ENCODE measurements at places on chromosomes 1 and 21.
A peak's percentile ranks its signal among the peaks of the same experiment; 100 is the strongest.

DNA sequence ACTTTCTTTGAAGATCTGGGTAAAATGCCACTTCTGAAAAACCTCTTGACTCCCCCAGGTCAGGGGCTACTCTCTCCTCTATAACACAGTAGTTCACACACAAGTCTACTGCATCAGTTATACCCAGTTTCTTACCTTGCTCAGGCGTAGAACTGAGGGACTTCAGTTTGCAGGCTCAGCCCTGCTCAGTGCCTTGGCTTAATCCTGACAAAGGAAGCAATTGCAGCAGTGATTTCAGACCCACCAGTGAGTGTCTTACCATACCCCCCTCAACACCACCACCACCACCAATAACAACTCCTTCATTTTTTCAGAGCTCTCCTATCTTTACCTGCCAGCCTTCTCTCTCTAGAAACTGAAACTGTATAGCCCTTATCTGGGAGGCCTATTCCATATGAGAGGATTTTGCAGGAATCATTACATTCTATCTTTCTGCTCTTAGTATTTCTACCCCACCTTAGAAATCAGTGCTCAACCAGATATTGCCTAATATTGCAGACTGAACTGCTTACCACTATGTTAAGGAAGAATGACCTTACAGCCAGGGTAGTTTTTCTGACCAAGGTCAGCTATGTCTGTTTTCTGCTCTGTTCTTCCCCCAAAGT, 105.5 kb upstream of the S1PR1 start:
- no peak for DNase-seq

DNA sequence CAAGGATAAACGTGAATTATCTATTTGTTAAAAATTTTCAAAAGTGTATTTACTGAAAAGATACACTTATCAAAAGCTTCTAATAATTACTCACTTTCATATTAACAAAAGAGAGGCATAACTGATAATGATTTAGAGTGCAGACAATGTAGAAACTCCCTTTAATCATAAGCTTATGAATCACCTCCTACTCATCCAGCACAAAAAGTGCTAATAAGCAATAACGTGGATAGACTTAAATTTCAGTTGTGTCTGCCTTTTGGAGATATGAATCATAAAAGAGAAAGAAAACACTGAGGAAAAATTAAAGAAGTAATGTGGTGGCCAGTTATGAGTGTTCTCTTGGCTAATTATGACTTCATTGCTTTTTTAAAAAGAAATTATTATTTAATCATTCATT, 827.6 kb upstream of the B3GALT2 start:
- no peak for DNase-seq

- DNase-seq = no peak
These were observed 162.5 kb upstream of the SYT6 start for GRCh38 chr1:114316204-114316603.

DNA sequence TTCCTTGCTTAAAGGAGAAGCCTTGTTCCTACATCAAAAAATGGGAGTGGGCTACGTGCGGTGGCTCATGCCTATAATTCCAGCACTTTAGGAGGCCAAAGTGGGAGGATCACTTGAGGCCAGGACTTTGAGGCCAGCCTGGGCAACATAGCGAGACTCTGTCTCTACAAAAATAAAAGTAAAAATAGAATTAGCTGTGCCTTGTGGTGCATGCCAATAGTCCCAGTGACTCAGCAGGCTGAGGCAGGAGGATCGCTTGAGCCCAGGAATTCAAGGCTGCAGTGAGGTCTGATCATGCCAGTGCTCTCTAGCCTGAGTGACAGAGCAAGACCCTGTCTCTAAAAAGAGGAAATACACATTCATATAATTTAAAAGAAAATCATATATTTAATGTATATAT, 127.1 kb downstream of the C1orf21 start:
- DNase-seq = no peak

GRCh38 chr1:200965111-200965805, 58.3 kb downstream of the KIF21B start:
- no peak for DNase-seq

DNA sequence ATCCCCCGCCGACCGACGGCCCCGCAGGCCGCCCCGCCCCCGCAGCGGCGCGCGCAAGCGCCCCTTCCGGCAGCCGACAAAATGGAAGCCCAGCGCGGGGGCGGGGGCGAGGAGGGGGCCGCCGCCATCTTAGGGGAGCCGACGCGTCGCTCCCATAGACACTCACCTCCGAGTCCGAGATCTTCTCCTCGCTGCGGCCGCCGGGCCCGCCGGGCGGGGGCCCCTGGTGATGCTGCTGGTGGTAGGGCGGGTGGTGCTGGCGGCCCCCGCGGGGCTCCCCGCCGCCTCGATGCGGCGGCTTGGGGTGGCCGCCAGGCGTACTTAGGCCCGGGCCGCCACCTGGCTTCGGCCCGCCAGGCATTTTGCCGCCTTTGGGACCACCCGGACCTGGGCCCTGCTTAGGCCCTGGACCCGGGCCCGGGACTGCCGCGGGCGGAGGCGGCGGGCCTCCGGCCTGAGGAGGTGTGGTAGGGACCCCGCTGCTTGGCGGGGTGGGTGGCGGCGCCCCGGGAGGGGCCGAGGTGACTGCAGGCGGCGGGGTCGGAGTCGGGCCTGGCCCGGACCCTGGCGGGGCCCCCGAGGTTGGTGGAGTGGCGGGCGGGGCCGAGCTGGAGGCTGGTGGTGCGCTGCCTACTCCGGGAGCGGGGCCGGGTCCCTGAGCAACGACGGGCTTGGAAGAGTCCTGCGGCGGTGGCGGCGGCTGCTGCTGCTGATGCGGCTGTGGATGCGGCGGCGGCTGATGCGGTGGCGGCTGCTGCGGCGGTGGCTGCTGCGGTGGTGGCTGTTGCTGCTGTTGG, 691 bp downstream of the SFPQ start:
- DNase-seq = peak; percentile 42

DNA sequence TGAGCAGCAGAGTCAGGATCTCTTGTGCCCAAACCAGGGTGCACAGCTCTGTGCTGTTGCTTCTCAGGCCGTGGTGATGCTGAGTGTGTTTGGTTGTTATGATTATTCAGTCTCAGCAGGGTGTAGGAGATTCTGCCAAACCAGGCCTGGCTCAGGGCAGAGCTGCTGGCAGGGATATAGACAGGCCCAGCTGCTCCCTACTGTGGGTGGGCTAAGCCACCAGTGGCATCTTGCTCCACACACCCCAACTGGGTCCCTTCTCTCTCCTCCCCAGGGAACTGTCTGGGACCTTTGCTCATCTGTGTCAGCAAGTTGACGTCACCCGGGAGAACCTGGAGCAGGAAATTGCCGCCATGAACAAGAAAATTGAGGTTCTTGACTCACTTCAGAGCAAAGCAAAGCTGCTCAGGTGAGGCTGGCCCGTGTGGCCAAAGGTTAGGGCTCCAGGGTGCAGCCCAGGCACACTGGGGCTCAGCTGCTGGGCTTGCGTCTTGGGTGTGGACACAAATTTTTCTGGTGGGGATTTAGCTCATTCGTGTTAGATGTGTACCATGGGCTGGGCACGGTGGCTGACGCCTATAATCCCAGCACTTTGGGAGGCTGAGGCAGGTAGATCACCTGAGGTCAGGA, 9.9 kb upstream of the MIIP start:
- peak; percentile 58 for DNase-seq

DNA sequence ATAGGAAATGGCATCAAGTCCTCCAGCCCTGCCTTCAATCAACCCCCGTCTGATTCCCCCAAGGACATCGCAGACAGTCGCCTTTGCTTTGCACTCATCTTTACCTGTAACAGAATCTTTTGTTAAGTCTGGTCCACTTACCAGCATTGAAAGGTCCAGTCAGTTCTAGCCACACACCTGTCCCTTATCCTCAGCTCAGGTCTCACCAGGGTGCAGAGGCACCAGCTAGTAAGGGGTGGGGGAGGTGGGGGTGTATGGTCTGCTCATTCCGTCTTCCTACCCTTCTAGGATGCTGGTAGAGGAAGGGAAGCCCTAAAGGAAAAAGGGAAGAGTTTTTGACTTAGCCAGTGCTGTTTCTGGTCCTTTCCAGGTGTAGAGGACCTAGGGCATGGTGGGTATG, 427.7 kb downstream of the MATN1 start:
- DNase-seq = no peak

DNA sequence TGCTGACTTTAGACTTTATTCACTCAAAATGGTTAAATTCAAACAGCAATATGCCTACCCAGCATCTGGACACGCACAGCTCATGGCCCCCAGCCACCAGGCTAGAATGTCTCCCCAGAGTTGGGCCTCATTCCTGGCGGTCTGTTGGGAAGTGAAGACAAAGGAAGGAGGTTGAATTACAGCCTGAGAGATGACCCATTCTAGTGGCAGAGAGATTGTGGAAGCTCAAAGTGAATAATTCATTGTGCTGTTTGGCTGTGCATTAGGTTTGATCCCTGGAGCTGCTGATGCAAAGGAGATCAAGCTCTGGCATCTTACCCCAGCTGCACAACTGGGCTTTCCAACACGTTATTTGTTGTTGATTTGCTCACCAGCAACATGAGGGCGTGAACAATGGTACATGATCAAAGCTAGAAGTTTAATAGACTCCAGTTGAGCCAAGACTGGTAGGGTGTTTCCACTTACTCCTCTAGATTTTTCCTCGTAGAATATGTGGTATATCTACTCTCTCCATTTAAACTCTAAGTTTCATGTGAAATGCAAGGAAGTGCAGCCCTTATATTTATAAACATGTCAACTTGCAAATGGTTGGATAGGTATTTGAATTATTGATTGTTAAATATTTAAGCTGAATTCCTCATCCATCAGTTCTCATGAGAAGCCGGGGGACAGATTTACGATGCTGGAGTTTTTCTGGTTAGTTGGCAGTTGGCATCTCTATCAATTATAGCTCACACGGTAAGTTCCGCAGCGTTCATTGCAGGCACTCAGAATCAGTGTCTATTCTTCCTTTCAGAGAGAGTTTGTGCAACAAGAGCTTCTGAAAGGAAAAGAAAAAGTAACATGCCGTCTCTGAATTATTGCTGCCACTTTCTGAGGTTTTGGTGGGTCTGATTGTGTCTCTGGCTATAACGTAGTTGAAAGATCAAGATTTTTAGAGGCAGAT, 222.7 kb downstream of the TM2D1 start:
- DNase-seq = no peak

GRCh38 chr1:236888903-236889302, 93.8 kb downstream of the MTR start:
- peak; percentile 12 for DNase-seq

All from NCI-H446 treated with DMSO at 0.1 percent for 48 hours (cell line).